Hepatocyte (in vitro differentiated cells): ENCODE measurements at places on chromosomes 5 and 9.

DNA sequence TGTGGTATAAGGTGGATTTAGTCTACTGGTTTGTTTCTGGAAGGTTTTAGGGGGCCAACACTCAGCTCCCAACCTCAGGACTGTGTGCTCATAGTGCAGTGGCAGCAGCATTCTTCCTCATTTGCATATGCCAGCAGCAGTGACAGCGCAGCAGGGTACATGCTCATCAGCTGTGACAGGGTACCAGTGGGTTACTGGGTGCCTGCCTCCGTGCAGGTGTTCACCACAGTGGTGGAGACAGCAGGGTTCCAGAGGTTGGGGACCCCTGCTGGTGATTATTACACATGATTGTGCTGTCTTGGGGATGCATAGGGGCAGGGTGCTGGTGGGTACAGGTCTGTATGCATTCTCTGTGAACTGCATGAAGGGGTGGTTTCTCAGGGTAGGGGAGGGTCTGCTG is 45.5 kb upstream of the IFNE start:
- DNase-seq: no peak

- no peak for DNase-seq
Measured at GRCh38 chr5:169248996-169249395, 51.9 kb downstream of the SLIT3 start.

DNA sequence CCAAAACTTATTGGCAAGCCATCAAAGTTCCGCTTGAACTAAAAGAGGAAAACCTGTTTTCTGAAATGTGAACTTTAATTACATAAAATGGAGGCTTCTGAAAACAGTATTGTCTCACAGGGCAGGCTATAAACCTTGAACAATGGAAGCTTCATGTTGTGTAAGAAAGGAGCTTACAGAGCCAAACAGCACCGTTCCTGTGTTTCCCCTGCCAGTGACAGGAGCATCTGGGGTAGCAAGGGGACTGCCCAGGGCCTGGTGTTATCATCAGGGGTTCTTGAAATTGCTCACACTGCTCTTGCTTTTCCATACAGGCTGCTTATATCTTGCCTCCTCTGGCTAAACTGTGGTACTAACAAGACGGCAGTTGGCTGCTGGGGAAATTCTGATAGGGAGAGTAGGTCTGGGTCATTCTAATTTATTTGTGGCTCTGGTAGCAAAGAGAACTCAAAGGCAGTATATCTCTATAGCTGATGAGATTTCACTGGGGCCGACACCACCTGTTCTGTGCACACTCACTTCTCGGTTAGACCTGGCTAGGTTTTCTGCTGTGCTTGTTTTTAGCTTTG is 40.4 kb downstream of the BASP1 start:
- DNase-seq: no peak

- no peak for DNase-seq
Measured at GRCh38 chr9:16315720-16316119, 554.8 kb downstream of the BNC2 start.

- no peak for DNase-seq
Measured at GRCh38 chr9:99192786-99193465, 28.8 kb downstream of the ALG2 start.

DNA sequence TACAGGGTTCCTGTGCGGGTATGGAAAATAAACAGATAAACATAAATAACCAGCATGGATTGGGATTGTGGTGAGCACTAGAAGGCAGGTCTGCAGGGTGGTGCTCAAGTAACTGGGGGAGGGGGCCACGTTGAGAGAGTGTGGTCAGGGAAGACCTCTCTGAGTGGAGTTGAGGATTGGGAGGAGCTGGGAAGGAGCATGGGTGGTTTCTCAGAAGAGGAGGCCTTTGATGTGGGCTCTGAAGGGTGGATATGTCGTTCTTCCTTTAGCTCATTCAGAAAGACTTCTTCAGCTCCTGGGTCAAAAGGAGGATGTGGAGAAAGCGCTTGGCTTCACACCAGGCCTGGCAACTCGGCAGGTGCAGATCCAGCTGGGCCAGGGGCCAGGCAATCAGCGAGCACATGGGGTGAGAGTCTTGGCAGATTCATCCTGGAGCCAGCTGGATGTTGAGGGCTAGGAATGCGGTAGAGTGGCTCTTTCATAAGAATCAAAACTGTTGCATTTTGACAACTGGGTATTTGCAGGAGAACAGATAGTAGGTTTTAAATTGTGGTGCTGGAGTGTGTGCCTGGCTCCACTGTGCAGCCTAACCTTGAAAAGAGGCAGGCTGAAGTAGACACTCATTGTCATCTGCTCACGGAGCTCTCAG is 71.7 kb downstream of the PCSK5 start:
- no peak for DNase-seq

DNA sequence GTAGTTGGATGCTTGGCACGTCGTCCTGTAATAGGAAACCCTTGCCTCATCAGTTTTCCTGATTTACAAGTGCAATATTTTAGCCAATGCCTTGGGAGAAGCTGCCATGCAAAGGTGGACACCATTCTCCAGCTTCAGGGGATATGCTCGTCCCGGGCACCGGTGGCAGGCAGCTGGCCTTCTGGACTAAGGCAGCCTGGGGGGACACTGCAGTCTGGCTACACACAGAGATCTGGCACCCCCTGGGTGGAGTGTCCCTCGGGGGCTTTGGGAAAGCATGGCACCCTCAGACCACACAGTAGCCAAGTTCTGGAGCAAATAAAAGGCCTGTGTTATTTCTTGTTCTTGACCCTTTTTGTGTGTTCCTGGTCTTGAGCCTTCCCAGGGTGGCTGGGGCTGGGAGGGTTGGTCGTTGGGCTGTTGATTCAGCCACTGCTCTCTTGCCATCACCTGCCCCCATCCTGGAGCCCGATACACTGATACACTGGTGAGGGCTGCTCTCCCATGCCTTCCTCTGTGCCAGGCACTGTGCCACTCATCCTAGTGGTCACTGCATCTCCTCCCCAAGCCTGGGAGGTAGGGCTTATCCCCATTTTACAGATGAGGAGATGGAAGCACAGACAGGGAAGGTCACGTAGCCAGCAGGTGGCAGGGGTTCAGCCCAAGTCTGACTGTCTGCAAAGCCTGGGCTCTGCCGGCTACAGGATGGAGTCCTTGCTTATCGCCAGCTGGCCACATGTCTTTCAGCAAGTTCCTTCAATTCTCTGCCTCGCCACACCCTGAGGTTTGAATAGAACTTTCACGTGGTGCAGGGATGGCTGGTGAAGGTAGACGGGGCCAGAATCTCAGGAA is 134.1 kb downstream of the RGS3 start:
- DNase-seq: no peak

DNA sequence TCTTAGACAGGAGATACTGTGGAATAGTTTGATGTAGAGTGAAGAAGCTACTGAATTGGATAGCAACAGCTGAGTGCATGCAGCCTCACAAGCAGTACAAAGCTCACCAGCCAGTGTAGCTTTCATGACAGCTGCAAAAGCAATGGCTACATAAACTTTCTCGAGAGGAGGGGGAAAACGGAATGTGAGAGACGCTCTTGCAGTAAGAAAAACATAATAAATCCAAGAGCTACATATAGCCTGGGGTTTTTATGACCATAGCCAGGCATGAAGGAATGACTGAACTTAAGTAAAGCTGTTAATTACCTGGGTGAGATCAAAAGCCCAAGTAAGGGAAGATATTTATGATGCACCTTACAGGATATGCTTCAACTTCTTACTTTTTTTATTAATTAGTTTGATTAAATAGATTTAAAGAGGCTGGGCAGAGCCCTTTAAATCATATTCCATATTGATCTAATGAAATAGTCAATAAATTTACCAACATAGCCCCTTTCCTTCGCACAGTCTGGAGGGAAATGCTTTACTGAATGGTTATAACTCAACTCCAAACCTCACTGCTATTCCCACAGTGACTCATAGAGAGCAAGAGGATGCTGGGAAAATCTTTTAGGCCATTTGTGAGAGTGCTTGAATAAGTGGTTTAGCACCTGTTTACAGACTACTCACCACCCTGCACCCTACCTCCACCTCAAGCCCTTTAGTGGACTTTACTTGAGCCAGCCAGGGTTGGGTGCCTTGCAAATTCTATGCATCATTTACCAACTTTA is 407.2 kb upstream of the CLINT1 start:
- DNase-seq: no peak

DNA sequence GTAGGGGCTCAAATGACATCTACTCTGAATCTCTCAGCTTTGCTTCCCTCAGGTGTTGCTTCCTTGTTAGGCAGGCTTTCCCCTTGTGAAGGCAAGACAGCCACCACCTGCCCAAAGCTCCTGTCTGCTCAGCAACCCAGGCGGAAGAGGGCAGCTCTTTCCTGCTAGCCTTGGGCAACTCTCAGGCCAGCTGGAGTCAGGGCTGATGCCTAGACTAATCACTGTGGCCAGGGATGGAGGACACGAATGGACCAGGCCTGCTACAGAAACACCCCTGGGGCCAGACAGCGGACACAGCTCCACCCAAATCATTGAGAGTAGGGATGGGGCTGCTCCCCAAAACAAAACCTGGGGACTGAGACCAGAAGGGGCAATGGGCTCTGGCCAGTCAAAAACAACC is 138.0 kb downstream of the MTX3 start:
- DNase-seq: no peak

DNA sequence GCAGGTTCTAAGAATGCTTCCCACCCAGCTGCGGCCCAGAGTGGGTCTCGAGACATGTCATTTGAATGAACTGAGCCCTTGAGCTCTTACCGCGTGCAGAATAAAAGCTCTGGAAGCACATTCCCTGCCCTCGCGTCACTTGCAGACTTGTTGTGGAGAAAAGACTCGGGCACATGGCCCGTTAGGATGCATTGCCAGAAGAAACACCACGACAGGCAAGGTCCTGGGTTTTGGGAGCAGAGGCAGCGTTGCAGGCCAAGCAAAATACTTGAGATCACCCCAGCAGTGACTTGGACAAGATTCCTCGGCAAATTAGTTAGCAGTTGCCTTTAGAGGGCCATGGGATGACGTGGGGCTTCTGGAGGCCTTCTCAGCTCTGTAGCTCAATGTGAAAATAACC is 170.8 kb upstream of the MSX2 start:
- DNase-seq: no peak

GRCh38 chr5:151688436-151688835 is 1.7 kb upstream of the SPARC start:
- no peak for DNase-seq

- no peak for DNase-seq
Measured at GRCh38 chr5:81007637-81008027, 47.5 kb downstream of the RASGRF2 start.

DNA sequence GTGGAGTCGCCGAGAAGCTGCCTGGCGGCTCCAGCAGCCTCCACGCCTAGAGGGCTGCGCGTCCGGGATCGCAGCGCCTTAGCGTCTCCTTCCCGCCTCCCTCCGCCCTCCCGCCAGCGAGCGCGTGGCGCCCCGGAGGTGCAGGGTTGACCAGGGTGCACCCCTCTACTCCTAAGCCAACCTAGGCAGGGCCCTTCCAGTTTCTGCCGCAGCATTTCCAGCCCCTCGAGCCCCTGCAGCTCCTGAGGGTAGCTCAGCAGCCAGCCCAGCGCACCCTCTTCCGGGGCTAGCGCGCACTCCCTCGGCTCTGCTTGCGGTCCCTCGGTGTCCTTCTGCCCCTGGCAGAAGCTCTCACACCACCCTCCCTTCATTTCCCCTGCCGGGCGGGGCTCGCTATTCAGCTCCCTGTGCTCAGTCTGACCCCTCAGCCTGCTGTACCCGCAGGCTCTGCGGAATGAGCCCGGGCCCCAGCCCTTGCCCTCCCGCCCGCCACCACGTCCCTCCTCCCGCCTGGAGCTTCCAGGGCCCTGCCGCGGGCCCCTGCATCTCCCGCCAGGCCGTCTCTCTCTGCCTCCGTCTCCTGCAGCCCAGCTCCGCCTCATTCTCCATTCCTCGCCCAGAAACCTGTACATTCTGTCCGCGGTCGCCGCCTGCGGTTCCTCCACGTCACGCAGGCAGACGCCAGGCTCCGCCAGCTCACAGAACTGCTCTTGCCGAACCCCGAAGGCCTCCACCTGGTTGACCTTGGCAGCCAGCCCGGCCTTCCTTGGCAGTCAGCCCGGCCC is 61.8 kb downstream of the SPATA31C2 start:
- DNase-seq: peak; percentile 90

DNA sequence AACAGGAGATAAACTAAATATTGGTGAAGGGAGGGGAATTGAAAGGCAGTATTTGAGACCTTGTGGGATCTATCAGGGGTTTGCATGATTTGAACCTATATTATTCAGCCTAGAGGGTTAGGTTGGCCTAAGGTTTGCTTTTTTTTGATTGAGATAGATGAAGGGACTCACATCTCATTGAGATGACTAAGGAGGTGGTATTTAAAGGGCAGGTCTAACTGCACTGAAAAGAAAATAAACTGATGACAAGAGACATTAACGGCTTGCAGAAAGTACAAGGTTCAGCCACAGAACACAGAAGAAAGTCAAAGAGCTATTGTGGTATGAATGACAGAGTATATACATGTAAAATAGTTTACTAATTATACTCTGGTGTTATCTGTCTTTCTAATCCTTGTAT is 412.7 kb downstream of the CDH10 start:
- peak; percentile 8 for DNase-seq

DNA sequence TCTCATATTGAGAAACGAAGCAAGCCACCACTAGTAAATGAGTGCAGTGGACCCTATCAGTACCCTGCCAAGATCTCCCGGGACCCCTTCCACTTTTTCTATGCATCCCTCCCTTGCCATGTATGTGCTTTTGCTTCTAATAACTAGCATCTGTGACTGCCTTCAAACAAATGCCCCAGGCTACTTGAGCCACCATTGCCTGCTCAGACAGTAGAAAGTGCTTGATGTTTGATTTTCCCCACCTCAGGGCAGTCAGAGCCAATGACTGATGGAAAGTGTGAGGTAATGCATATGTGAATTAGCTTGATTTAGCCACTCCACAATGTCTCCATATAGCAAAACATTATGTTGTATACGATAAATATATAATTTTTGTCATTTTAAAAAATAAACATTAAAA is 797.3 kb upstream of the ACO1 start:
- DNase-seq: no peak

DNA sequence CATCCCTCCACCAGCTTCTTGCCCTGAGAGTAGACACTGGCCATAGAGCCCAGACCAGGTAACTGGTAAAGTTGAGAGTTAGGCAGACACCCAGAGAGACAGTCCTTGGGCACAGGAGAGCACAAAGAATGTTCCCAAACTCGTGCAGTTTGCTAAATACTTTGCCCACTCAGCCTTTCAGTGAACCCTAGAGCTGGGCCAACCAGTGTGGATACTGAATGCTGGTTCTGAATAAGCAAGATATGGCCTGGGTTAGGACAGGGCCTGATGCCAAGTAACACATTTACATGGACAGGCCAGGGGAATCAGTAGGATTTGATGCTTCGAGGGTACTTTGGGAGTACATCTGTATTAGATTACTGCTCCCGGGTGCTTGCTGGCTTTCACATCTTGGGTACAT is 185.4 kb downstream of the SH3GL2 start:
- DNase-seq: no peak

DNA sequence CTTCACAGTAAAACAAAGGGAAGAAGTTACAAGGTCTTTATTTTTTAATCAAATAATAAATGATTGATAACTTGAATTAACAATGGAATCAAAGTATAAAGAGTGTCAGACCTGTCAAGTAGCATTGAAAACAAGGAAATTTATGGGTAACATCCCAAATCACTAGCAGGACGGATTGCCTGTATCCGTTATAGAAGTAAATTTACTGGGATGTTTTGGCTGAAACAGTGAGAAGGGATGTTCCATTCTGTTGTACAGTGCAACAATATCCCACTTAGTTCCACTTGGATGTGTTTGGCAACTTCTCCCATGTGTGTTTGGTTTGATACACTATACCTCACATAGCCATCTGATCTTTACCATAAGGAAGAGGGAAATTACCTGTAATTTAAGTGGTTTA is 421.0 kb upstream of the CHD1 start:
- DNase-seq: no peak

- DNase-seq: no peak
Measured at GRCh38 chr9:83512621-83513020, 25.6 kb downstream of the FRMD3 start.

GRCh38 chr9:108894225-108894997 is 32.3 kb downstream of the ACTL7A start:
- DNase-seq: no peak
